ENCODE measurements at places on chromosomes 1 and 21.

DNA sequence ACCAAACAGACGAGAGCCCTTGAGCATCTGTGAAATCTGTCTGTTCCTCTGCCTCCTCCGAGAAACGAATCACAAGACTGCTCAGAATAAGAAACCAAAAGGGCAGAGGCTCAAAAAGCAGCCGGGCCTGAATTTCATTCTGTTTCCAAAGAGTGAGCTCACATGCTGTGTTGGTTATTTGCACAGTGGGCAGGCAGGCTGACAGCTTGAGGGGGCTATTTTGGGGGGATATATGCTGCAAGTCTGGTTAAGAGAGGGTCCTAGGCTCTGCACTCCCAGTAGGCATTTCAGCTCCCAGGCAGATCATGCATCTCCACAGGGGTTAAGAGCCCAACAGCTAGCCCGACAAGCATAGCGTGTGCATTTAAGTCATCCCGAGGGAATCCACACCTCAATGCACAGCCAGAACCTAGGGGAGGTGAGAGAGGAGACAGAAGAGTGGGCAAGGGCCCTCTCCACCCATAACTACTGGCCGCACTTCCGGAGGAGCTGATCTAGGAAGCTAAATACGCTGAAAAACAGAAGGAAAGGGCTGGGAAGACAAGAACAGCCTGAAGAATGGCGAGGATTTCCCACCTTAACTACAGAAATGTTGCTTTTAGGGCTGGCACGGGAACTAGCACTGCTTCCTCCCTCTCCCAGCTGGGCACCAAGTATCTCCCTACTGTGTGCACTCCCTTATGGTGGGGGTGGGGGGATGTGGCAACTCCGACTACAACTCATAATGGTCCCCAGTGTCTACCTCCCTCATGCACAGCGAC lies 3.7 kb downstream of the PGBD5 start:
- H3K4me1 ChIP-seq = no peaks in the 10 kb centered on the region
- peaks cover 35% of the 10 kb centered on the region for H3K27me3 ChIP-seq
- H3K36me3 ChIP-seq = no peaks in the 10 kb centered on the region
- no peak overlapping the region for H3K27ac ChIP-seq
- DNase-seq = no peak

DNA sequence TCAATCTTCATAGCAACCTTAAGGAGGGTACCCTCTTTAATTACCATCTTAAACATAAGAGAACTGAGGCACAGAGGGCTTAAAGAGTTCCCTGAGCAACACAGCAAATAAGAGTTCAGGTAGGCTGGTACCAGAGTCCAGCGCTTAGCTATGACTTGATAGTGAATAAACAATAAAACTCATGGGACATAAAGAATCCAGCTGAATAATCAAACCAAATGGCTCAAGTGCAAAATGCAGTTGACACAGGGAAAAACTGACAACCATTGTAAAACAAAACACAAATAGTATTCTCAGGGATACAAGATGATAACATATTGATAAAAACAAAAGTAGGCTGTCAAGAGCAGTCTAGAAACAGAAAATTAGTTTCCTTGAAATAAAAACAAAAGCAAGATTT lies 176.9 kb upstream of the HMGB4 start:
- peaks cover 3% of the 10 kb centered on the region for H3K27me3 ChIP-seq
- no peaks in the 10 kb centered on the region for H3K4me1 ChIP-seq
- no peaks in the 10 kb centered on the region for H3K36me3 ChIP-seq
- H3K4me3 ChIP-seq = no peak overlapping the region
- DNase-seq = no peak
- no peak overlapping the region for H3K27ac ChIP-seq

- peaks cover 14% of the 10 kb centered on the region for H3K36me3 ChIP-seq
- H3K4me3 ChIP-seq = no peak overlapping the region
- no peak for DNase-seq
- H3K27me3 ChIP-seq = no peaks in the 10 kb centered on the region
- H3K4me1 ChIP-seq = peaks cover 10% of the 10 kb centered on the region
- no peak overlapping the region for H3K27ac ChIP-seq
Measured at GRCh38 chr1:32363713-32364112, 1.4 kb downstream of the TSSK3 start.

- no peak for DNase-seq
- H3K4me1 ChIP-seq = no peaks in the 10 kb centered on the region
- no peak overlapping the region for H3K4me3 ChIP-seq
- H3K36me3 ChIP-seq = no peaks in the 10 kb centered on the region
- no peak overlapping the region for H3K27ac ChIP-seq
Measured at GRCh38 chr1:80536461-80536860, 1264.3 kb upstream of the ADGRL2 start.

DNA sequence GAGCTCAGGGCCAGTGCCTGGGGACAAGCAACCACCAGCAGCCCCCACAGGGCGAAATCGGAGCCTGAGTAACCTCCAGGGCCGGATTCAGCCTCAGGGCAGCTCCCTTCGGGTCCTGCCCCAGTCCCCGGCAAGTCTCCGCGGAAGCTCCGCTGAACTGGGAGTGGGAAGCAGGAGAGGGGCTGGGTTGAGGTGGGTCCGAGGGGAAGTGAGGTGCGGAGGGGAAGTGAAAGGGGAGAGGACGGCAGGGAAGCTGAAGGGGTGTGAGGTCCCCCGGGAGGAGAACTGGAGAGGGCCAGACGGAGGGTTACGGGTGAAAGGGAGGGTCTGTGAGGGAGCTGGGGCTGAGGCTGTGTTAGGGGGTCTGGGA lies 560 bp downstream of the PADI2 start:
- DNase-seq = no peak
- no peak overlapping the region for H3K4me3 ChIP-seq
- peaks cover 27% of the 10 kb centered on the region for H3K27me3 ChIP-seq
- H3K27ac ChIP-seq = no peak overlapping the region
- no peaks in the 10 kb centered on the region for H3K36me3 ChIP-seq

DNA sequence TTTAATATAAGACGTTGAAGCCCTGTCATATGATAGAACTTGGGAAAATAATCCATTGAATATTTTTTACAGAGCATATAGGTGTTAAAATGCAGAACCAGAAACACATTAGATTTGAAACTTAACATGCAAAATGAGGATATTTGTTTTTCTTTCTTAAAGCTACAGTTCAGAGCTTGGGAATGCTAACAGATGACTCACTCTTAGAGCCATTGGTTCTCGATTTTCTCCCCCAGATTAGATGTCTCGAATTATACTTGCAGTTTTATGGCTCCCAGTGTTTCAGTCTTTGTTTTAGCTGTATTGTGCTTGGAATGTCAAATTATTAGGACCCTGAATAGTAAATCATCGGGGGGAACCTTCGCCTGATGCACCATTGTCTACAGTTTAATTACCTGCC lies 575.7 kb upstream of the ZP4 start:
- H3K27ac ChIP-seq = no peak overlapping the region
- no peaks in the 10 kb centered on the region for H3K36me3 ChIP-seq
- DNase-seq = no peak
- H3K4me1 ChIP-seq = no peaks in the 10 kb centered on the region
- no peak overlapping the region for H3K4me3 ChIP-seq
- no peaks in the 10 kb centered on the region for H3K27me3 ChIP-seq

DNA sequence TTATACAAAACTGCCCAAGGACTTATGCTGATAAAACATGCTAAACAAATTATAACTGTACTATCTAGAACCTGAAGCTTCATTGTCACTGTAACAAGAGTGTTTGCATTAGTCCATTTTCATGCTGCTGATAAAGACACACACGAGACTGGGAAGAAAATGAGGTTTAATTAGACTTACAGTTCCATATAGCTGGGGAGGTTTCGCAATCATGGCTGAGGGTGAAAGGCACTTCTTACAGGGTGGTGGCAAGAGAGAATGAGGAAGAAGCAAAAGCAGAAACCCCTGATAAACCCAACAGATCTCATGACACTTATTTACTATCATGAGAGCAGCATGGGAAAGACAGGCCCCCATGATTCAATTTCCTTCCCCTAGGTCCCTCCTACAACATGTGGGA lies 100.4 kb downstream of the SPATA6 start:
- H3K4me3 ChIP-seq = no peak overlapping the region
- no peak for DNase-seq
- no peaks in the 10 kb centered on the region for H3K4me1 ChIP-seq
- H3K36me3 ChIP-seq = no peaks in the 10 kb centered on the region
- H3K27ac ChIP-seq = no peak overlapping the region

- DNase-seq = no peak
- no peaks in the 10 kb centered on the region for H3K4me1 ChIP-seq
- H3K4me3 ChIP-seq = no peak overlapping the region
- no peaks in the 10 kb centered on the region for H3K36me3 ChIP-seq
- no peak overlapping the region for H3K27ac ChIP-seq
Measured at GRCh38 chr1:44484155-44484688, 79.2 kb downstream of the RNF220 start.

DNA sequence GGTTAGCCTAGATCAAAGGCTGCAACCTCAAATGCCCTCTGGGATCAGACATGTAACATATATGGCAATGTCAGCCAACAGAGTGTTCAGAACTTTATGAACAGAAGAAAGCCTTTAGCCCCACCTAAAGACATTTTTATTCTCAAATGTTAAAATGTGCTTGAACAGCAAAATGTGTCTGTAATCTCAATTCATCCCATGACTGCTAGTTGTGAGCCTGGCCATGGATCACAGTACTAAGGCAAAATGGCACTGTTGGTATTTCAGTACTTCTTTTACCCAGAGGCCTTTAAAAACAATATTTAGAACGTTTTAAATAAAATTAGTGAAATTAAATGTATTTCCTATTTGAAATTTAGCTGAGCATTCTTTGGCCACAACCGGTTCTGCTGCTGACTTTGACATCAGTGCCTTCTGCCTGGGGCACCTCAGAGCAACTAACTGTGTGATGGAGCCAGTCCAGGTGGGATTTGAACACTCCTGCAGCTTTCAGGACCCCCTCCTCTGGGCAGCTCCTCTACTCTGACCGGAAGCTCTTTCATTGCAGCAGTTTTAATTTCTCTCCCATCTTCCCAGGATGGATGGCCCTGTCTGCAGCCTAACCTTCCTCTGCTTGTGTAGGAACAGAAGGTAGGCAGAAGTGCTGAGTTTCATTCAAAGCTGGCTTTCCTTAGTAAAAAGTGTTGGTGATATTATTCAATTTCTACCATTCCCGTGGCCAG lies 68.3 kb upstream of the NFIA start:
- H3K27me3 ChIP-seq = no peaks in the 10 kb centered on the region
- H3K4me1 ChIP-seq = peaks cover 4% of the 10 kb centered on the region
- DNase-seq = no peak
